ENCODE measurements at places on chromosomes 4 and X.

DNA sequence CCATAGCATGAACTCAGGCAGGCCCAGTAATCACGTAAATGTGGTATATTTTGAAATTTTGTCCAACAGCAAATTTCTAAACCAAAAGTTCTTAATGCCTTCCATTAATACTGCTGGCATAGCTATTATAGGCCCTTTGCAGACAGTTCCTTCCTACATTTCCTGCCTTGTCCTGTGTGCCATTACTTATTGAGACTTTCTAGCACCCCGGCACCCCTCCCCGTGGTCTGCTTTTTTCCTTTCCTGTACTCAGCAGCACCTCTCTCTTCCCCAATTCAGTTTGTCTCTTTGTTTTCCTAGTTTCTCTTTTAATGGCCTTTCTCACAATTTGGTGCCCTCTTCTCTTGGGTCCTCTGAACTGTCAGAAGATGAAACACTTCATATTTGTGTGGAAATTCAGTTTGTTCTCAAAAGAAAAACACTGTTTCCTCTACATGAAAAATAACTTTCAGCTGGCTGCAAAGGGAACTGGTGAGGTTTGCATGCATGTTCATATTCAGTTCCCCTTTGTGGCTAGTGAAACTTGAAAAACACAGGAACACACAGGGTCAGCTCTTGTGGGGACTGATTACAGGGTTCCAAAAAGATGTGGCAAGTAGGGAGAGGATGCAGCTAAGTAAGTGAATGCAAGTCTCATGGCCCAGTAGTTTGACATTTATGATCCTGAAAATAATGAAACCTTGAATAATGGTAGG lies 17.1 kb downstream of the GPR34 start:
- DNase-seq = no peak

DNA sequence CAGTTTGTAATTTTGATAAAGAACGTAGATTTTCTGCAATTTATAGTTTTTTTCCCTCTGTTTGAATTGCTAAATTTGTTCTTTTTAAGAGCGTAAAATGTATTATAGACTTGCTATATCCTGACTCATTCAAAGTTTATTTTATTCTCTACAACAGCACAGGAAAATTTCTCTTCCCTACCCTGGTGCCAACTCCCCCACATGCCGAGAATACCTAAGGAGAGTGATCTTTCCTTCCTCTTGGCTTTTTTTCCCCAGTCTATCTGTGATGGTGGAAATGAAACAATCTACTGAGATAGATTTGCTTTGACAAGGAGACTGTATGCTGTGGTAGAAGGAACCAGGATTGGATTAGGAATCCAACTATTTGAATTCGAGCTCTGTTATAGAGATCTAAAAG lies 271.6 kb downstream of the TLL1 start:
- DNase-seq = no peak

DNA sequence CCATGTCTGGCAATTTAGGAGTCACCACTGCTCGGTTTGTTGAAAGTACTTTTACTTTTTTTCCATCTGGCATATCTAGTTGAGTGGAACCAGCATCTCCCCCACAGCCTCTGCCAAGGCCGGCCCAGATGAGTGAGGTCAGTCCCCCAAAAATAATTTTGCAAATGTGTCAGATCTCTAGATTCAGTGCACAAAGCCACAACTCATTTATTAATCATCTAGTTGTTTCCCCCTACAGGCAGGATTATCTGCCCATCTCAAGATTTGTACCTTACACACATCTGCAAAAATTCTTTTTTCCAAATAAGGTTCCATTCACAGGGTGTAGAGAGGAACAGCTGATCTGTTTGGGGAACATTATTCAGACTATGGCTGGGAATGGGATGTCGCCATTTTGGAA lies 174.0 kb upstream of the MXRA5 start:
- no peak for DNase-seq

GRCh38 chrX:14411326-14411725 lies 118.0 kb upstream of the GLRA2 start:
- no peak for DNase-seq

DNA sequence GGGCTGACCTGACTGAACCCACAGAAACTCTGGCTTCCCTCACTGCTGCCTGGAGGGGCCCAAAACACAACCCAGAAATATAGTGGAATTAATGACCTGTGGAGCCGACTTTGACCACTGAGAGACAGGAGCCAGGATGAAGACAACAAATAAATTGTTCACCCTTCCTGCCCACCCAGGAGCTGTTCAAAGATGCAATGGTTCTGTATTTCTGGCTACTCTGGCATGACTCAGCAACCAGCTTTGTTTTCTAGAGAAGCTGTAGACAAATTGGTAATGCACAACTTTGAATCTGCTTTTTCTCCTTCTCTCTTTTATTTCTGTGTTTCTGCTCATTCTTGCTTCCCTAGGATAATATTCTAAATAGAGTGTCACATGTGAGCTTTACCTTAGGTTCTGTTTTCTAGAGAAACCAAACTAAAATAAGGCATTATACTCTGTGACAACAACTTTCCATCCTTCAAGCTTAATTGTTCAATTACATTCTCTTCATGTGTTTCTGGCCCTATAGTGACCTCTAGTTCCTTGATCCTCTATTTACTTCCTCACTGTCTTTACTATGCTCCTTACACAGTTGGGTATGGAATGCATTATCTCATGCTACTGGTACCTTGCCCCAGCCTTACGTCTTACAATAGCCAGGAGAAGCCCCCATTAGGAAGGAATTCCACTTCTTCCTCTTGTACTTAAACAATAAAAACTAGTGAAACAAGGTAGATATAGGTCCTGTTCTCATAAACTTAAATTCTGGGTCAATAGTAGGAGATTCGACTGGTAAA lies 6.5 kb upstream of the PRKG2 start:
- no peak for DNase-seq

DNA sequence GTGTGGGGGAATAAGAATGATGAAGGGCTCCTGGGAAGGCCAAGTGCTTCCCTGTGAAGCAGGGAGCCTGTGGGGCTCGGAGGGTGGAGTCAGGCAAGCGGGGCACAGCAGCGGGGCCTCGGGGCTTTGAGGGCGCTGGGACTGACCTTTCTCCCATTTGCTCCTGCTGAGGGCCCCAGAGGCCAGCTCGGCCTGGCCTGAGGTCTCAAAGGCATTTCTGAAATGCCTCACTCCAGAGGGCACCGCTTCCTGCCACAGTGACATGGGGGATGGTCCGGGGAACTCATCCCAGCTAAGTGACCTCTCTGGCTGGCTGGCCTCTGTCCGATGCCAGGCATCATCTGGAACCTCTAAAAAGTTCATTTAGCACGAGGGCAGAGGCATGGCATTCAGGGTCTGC lies 98.8 kb upstream of the STX18 start:
- peak; percentile 50 for DNase-seq

DNA sequence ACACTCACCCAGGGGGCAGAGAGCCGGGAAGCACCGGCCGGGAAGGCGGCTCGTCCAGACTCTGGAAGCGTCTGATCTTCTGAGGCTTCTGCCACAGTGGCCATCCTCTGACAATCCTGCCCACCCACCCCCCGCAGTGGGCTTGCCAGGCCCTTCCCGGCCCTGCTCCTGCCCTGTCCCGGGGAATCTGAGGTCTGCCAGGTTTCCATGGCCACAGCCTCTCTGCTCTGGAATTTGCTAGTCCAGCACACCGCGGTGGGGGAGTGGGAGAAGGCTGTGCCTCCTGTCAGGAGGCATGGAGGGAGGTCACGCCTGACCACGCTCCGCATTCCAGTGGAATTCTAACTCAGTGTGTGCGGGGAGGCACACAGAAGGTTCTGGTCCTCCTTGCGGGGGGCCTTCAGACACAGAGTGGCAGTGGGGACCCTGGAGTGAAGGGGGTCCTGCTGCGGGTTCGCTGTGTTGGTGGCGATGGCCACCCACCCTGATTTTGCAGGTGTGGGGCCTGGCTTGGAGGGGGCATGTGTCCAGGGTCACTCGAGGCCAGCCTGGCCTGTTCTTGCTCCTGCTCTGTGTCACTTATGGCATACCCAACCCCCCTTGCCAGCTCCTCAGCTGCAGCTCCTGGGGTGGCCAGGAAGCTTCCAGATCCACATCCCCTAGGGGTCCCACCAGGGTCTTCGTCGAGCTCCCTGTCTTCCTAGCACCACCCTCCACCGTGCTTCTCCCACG lies 55.6 kb upstream of the ADRA2C start:
- peak; percentile 71 for DNase-seq

- no peak for DNase-seq
These were observed 25.1 kb upstream of the HS6ST2 start for GRCh38 chrX:132983496-132983895.

- DNase-seq = no peak
These were observed 106.4 kb upstream of the NDST4 start for GRCh38 chr4:115219862-115220261.

GRCh38 chrX:57313583-57314215 lies 27.2 kb downstream of the FAAH2 start:
- DNase-seq = no peak

DNA sequence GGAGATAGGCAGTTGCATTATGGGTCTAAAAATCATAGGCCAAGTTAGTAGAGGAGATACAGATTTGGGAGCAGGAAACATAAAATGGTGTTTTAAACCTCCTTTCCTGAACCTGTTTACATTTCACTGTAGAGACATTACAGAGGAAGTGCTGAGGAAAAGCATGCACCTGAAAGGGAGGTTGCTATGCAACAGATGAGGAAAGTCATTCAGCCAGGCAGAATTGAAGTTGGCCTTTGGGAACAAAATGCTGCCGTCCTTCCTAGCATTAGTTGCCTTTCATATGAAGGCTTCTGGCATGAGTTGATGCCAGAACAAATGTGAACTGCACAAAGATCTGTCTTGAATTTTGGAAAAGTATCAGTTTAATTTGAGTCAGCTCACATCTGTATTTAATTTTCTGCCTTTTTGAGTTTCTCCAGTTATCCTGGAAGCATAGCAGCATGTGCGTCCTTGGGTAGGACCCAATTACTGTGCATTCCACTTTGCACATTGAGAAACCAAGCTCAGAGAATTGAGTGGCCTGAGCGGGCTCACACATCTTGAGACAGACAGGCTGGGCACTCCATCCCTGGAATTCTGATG lies 38.2 kb downstream of the MAGED1 start:
- DNase-seq = no peak

- DNase-seq = no peak
These were observed 46.3 kb upstream of the ARHGEF6 start for GRCh38 chrX:136827026-136827425.

DNA sequence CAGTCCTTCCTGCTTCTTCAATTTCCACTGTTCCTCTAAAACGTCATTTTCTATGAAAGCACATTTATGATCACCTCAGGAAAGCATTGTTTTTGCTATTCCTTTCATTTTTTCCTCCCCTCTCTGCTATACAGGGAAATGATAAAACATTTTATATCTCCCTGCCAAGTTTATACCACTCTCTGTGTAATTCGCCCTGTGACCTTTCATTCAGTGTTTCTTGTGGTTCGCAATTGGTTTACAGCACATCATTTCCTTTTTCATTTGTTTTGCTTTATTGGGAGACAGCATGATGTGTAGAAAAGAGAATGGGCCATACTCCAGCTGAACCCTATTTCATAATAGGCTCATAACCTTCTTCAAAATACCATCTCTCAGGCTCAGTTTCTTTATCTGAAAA lies 99.9 kb upstream of the RAPGEF2 start:
- no peak for DNase-seq

DNA sequence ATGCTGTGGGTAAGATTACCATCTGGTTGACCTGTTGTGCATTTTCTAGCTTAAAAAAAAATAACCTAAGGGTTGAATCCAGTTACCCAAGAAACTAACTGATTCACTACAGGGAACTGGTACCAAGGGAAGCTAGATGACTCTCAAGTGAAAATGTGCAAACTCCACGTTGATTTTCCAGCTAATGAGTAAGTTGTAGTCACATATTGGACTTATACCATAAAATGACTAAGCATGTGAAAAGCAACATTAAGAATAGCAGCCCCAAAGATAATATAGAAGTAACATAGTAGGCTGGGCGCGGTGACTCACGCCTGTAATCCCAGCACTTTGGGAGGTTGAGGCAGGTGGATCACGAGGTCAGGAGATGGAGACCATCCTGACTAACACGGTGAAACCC lies 270.9 kb downstream of the SPRY1 start:
- no peak for DNase-seq

DNA sequence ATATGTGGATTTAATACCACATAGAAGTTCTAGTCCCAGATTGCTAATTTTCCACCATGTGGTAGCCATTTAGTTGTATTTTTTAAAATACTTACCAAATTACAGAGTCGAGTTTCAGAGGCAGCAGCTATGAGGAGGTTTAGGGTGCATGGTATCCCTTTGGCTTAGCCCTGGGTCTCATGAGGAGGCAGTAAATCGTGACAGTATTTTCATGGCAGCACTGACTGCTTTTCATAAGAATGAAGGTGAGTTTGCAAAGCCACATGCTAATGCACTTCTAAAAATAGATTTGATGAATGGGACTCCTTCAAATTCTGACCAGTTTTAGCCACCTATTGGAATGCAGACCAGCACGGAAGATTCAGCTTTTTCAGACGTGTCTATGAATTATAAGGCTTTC lies 114.0 kb upstream of the FRG1 start:
- no peak for DNase-seq

- no peak for DNase-seq
These were observed 91.0 kb downstream of the MID1 start for GRCh38 chrX:10529344-10529743.

DNA sequence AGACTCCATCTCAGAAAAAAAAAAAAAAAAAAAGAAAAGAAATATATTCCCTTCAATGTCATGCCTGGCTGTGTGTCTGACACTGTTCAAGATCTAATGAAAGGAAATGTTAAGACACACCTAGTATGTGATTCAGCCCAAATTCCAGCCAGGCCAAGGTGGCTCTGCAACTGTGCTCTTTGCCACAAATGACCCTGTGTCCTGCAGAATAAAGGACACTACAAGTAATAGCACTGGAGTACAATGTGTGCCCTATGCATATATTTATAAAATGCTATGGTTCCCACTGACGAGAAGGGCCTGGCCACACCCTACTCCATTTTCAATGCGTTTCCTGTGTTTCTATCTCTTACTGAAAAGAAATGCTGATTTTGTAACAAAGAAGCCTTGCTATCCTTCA lies 98.0 kb upstream of the SORBS2 start:
- no peak for DNase-seq

DNA sequence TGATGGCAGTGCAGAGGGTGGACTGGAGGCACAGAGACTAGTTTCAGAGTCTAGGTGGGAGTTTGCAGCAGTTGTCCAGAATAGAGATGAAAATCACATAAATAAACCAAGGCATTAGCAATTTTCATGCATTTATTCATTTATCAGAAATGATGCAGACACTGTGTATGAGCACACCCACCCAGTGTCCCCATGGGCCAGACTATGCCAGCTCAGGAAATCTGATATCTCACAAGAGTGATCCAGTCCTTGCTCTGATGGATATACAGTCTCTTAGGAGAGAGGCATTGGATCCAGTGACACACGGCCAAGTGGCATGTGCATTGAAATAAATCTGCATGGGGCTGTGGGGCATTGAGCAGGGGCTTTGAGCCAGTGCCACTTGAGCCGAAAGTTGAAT lies 228.2 kb downstream of the FRMPD4 start:
- DNase-seq = no peak

GRCh38 chrX:124223524-124223923 lies 108.9 kb upstream of the TEX13D start:
- no peak for DNase-seq

- DNase-seq = no peak
These were observed 558.2 kb upstream of the DIPK2B start for GRCh38 chrX:45758738-45759397.

- DNase-seq = no peak
These were observed 153.0 kb downstream of the KDM6A start for GRCh38 chrX:45026036-45026435.

All from nephron progenitor cell (in vitro differentiated cells).